ENCODE measurements at places on chromosomes 7 and 10. TPM values are rescaled to one million over a fixed set of nuclear protein-coding genes. Genes with fewer than 3 reads are reported as not detected.

Gene GBX1
- not detected for total RNA-seq

Gene SLC18A3
- total RNA-seq, result not detected

Gene EXOC4
- total RNA-seq, result 127 TPM

Gene TCERG1L
- not detected for total RNA-seq

Gene GPER1
- 2.3 TPM for total RNA-seq

Gene FKBP6
- not detected for total RNA-seq

Gene HYAL4
- 0.39 TPM for total RNA-seq

Gene AFAP1L2
- total RNA-seq, result 1.2 TPM

Gene MSS51
- 0.39 TPM for total RNA-seq

Gene AVPI1
- 5.3 TPM for total RNA-seq

Gene SFTPA1
- total RNA-seq, result not detected

Gene FXYD4
- total RNA-seq, result not detected

Gene FAM13C
- total RNA-seq, result 3.3 TPM

Gene PLPP4
- not detected for total RNA-seq

Gene ZNF117
- total RNA-seq, result 2.4 TPM

Gene ACSM6
- not detected for total RNA-seq

Gene SEC31B
- 0.90 TPM for total RNA-seq

Gene CPA1
- total RNA-seq, result not detected

Gene RAMP3
- 32.3 TPM for total RNA-seq

All from dermis microvascular lymphatic vessel endothelial cell (primary cell).